ENCODE measurements at places on chromosomes 7 and 10.

DNA sequence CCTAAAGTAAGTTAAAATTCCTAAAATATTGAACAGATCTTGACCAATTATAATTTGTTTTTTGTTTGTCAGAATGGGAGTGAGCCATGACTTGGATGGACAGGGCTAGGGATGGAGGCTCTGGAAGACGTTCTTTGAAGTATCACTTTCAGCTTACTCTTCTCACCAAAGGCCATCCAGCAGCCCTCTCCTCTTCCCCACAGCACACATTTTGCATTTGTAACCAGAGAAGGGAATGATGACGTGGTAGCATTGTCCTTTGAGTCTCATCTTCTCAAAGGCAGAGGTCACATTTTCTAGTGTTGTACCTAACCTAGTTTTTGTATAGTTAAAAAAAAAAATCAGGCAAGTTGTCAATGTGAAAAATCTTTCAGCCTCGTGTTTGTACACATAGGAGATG, 43.8 kb upstream of the AGR3 start:
- DNase-seq: no peak

GRCh38 chr7:45143616-45144015, 14.0 kb upstream of the RAMP3 start:
- no peak for DNase-seq

- no peak for DNase-seq
Measured at GRCh38 chr10:120394446-120394845, 62.6 kb upstream of the PLPP4 start.

DNA sequence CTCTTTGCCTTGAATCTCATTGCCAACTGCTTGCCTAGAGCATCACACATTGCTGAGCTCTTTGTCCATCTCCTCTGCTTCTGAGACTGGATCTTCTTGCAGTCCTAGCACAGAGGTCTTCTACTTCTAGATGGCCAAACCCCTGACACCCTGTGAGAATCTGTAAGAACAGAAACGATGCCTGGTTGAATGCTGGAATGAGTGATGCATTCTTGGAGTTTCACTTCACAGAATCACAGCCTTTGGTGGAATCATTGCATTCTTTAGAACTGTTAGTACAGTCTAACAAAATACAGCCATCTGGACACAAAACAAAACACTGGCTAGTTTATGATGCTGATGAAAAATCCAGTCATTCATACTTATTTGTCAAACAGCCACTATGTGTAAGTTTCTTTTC, 141.7 kb upstream of the ITGB1 start:
- DNase-seq: peak; percentile 67

DNA sequence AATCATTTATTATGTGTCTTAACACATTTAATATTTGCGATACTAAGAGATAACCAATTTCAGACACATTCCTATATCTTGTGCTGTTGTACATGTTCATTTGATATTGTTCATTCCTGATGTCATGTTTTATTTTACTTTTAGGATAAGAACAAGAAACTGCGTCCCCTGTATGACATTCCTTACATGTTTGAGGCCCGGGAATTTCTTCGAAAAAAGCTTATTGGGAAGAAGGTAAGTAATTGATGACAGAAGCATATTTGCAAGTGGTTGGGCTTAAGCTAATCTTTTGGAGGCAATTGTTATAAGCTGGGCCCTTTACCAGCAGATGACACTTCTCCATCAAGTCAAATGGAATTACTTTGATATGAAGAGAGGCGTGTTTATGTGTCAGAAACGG, 155.3 kb downstream of the SND1 start:
- DNase-seq: no peak

DNA sequence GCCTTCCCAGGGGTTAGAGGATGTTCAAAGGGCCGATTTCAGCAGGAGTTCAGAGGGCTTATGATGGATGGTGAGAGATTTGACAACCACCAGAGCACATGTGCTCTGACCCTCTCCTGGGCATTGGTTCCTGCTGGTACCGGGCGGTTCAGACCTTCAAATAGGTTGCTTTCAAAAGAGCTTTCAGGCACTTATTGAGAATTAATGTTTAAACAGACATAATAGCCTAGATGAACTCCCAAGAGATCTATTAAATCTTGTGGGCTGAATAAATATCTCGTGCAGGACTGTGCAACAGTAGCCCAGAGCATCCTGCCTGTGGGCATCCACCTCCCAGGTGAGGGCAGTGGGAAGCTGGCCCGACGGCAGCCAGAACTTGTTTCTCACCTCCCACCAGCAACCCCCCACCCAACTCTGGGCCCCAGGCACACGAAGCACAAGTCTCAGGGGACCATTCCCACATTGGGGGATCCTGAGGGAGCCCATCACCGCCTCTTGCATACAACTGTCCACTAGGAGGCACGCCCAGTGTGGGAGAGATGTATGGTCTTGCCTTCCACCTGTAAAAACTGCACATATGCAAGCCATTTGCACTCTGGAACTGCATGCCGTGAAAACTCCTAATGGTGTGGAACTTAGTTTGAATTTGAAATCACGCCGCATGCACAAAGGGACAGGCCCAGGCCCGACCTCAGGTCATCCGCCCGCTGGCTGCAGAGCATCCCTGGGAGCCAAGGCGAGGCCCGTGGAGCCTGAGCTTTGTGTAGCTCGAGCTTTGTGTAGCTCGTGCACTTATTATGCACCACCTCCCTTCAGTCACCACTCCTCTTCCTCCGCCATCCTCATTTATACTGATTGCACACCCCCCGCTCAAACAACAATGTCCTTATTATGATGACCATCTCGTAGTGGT, 147.8 kb downstream of the ADCY1 start:
- no peak for DNase-seq

- DNase-seq: no peak
Measured at GRCh38 chr10:47033541-47034270, 122.5 kb downstream of the PTPN20 start.

GRCh38 chr7:37484426-37485073, 35.9 kb upstream of the ELMO1 start:
- DNase-seq: no peak

DNA sequence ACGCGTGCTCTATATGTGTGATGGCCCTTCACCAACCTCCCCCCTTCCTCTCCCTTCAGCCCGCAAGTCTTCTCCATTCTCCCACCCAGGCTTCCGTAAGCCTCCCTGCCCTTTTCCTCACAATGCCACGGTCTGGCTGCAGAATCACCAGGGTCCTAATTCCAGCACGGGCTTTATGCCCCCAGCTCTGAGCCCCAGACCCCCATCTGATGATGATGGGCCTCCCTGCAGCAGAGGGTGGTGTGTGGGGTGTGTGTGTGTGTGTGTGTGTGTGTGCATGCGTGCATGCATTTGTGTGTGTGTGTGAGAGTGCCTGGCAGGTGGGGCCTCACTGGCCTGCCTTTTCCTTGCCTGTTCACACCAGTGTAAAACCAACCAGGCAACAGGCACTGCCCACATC, 109.9 kb downstream of the OAT start:
- DNase-seq: no peak

- peak; percentile 29 for DNase-seq
Measured at GRCh38 chr10:60570896-60571295, 181.2 kb upstream of the ANK3 start.

DNA sequence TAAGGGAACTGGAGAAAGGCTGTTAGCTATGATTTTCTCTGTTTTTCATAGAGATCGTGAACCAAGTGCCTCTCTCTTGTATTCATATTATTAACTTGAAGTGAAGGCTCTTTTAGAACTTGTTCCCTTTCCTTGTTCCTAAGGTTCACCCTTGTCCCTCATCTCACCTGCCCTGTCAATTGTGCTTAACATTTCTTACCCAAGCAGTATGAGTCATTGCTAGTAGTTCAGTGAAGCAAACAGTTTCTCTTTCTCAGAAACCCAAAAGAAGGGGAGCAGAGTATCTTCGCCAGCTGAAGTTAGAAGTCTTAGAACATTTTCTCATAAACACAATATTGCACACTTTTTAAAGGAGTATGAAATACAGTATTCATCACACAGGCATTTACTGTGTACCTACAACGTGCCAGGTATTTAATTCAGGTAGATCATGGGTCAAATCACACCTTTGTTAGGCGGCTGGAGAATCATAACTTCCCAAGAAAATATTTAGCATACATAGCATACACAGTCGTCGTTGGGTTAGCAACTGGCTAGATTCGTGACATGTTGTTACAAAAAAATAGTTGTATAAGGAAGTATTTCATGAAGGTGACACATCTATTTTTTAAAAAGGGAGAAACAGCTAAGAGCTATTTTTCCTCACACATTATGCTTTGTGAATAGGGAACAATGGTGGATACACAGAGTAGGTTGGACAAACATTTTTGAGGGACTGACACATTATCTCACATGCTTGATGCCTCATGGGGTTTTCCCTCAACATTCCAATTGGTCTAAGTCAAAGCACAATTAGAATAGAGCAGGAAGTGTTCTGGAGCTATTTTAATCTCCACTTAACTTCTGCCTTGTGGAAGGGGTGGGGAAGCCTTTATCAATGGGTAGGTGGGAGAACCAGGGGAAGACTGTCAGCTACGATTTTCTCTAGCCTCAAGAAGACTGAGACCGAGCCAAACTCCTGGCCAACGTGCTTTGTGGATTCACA, 13.2 kb downstream of the HDAC9 start:
- DNase-seq: peak; percentile 44

Data from activated CD4-positive, alpha-beta T cell treated with anti-CD3 and anti-CD28 coated beads, Interleukin-10, Interleukin-2, amounts not matched to agents 100 ng/mL and 50 ng/mL, durations not matched to agents 16 hours and 8 hours (primary cell).